Naive thymus-derived CD4-positive, alpha-beta T cell (primary cell): ENCODE measurements at places on chromosomes 13 and 19. TPM values are rescaled to one million over a fixed set of nuclear protein-coding genes. Genes with fewer than 3 reads are reported as not detected.
A peak's percentile ranks its signal among the peaks of the same experiment; 100 is the strongest.

GRCh38 chr19:1173159-1173844, 766 bp downstream of the SBNO2 start:
- no peaks in the 10 kb centered on the region for H3K36me3 ChIP-seq
- DNase-seq: no peak

DNA sequence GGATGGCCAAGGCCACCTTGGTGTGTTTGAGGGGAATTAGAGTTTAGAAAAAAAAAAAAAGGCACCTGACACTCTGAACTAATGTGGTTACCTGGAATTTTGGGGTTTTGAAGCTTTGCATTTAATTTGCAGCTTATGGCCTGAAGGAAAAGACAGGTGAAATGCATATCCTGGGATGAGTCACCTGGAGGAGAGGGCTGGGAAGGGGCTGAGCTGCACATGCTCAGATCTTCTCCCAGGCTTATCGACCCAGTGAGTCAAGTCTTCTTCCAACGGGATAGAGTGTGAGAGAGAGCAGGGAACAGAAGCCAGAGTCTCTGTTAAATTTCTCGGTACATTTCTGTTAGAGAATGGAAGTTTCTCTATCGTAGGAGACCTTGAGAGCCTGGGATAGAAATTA, 29.7 kb upstream of the ALOX5AP start:
- DNase-seq: no peak
- H3K36me3 ChIP-seq: no peaks in the 10 kb centered on the region
- no peak overlapping the region for H3K4me3 ChIP-seq
- no peak overlapping the region for H3K27ac ChIP-seq

DNA sequence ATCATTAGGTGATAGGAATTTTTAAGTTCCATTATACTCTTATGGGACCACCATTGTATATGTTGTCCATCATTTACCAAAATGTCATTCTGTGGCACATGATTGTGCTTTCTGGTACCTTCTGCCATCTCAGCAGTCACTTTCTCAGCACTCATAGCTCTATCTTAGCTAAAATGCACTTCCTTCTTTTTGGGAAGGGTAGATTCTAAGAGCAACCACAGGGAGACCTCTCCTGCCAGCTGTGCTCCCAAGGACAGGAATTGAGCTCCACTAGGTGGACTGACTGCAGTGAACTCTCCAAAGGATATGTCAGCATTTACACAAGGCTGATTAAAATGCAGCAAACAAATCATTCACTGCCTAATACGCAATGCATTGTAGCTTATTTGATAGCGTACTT, 91.8 kb upstream of the OBI1 start:
- no peaks in the 10 kb centered on the region for H3K36me3 ChIP-seq
- H3K27me3 ChIP-seq: no peaks in the 10 kb centered on the region
- no peak for DNase-seq
- no peak overlapping the region for H3K4me3 ChIP-seq

- H3K4me1 ChIP-seq: no peaks in the 10 kb centered on the region
- no peaks in the 10 kb centered on the region for H3K36me3 ChIP-seq
- DNase-seq: no peak
- H3K27ac ChIP-seq: no peak overlapping the region
- no peak overlapping the region for H3K4me3 ChIP-seq
These were observed 135.1 kb upstream of the FRY start for GRCh38 chr13:31896427-31896826.

DNA sequence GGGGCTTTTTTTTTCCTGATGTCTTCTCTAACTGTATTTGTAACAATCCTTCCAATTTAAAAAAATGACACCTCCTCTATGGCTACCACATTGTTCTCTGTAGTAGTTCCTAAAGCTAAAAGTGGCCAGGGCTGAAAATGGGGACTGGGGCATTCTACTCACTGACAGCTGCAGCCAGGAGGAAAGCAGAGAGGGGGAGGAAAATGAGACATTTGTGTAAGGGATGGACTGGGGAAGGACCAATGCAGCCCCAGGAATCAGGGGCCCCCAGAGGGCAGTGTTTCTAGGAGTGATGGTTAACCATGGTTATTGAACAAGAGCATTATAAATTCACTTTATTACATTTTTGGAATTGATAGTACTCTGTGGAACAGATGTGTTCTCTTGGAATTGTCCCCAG, 34.3 kb upstream of the C1QTNF9 start:
- no peaks in the 10 kb centered on the region for H3K27me3 ChIP-seq
- DNase-seq: no peak
- H3K4me1 ChIP-seq: peaks cover 79% of the 10 kb centered on the region

GRCh38 chr13:72556945-72557344, 170.5 kb downstream of the MZT1 start:
- H3K27ac ChIP-seq: no peak overlapping the region
- no peak for DNase-seq
- no peaks in the 10 kb centered on the region for H3K27me3 ChIP-seq
- no peaks in the 10 kb centered on the region for H3K4me1 ChIP-seq

GRCh38 chr19:32273483-32273882, 71.9 kb upstream of the ZNF507 start:
- no peak for DNase-seq
- no peaks in the 10 kb centered on the region for H3K36me3 ChIP-seq
- no peak overlapping the region for H3K27ac ChIP-seq
- no peak overlapping the region for H3K4me3 ChIP-seq

DNA sequence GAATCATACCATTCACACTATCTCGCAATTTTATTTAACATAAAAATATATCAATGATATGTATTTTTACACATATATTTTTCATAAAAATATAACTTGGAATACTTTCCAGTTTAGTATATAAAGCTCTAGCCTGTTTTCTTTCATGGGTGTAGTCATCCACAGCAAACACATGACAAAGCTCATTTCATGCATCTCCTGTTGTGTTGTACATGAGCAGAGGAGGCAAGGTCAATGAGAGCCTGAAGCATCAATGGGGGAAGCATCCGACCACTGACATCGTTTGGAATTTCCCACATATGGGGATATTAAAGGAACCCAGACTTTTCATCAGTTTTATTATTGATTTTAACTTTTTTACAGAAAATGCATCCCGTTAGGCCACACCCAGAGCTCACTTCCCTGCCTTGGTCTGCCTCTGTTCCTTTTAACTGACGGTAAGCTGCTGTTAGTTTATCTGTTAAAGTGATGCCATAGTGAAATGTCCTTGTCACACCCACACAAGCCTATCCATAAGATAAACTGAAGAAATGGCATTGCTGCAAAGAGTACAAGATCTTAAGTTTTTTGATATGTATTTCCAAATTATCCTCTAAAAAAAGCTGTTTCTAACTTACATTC, 44.0 kb downstream of the MIPEP start:
- H3K27me3 ChIP-seq: no peaks in the 10 kb centered on the region
- no peaks in the 10 kb centered on the region for H3K4me1 ChIP-seq
- H3K27ac ChIP-seq: no peak overlapping the region
- H3K4me3 ChIP-seq: no peak overlapping the region
- H3K36me3 ChIP-seq: no peaks in the 10 kb centered on the region

DNA sequence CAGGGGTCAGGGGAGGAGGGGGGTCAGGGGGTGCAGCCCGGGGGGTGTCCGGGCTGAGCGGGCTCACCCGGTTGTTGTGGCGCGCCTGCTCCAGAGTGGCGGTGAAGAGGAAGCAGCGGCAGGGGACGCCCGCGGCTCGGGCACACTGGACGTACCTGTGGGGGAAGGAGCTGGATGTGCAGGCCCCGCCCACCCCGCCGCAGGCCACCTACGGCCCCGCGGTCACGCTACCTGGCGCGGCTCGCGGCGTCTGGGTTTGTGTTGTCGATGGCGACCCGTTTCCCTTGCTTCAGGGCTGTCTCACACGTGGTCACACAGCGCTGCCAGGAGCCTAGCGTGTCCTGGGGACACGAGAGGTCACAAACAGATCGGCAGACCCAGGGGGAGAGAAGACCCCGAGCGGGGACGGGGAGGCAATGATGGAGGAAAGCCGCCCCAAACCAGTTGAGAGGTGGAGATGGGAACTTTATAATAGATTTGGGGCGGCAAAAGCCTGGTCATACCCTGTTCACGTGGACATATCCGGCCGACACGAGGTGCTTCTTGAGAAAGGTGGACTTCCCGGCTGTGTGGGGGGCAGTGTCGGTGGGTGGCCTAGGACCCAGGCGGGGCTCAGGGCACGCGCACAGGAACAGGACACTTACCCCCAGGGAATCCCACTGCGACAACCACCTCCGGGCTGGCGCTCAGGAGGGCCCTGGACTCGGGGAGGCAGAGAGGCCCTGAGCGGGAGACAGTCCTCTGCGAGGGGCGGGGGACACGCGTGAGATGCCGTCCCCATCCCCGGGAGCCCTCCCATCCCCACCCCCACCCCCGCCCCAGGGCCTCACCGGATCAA, 5.6 kb downstream of the PNKP start:
- no peak overlapping the region for H3K4me3 ChIP-seq
- peaks cover 11% of the 10 kb centered on the region for H3K4me1 ChIP-seq
- no peak overlapping the region for H3K27ac ChIP-seq
- H3K36me3 ChIP-seq: peaks cover 78% of the 10 kb centered on the region
- no peak for DNase-seq

GRCh38 chr19:12496480-12496879, 11.9 kb upstream of the ZNF709 start:
- DNase-seq: no peak
- H3K4me1 ChIP-seq: peaks cover 9% of the 10 kb centered on the region
- H3K27ac ChIP-seq: no peak overlapping the region
- no peaks in the 10 kb centered on the region for H3K36me3 ChIP-seq
- H3K4me3 ChIP-seq: no peak overlapping the region

DNA sequence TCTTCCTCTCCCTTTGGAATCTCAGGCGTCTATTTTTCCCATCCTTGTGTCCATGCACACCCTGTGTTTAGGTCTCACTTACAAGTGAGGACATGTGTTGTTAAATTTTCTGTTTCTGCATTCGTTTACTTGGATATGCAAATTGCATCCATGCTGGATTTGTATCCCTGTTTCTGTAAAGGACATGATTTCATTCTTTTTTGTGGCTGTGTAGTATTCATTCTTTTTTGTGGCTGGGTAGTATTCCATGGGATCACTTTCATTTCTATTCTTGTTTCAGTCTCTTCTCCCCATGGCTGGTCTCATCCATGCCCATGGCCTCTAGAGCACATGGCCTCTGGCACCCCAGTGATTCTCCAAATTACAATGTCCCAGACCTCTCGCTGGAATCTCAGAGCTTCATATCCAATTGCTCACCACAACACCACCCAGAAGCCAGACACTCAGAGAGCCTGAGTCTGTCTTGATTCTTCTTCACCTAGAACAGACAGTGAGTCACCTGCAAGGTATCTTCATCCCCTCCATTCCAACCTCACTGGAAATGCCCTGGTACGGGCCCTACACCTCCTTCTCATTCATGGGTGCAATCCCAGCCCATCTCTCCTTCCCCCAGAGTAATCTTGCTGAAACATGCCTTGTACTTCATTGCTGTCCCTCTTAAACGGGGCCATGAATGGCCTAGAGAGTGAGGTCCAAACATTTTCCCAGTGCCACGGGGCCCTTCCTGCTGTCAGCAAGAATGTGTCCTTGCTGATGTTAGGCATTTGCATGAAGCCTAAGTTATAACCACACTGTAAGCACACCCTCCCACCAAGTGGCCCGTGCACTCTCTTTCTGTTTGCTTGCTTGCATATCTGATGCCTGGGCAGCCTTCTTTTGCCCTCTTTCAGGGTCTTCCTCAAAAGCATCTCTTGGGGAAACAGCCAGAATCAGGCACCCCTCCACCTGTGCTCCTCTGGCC, 476.2 kb upstream of the TSHZ3 start:
- no peaks in the 10 kb centered on the region for H3K36me3 ChIP-seq
- no peak overlapping the region for H3K27ac ChIP-seq
- no peak for DNase-seq
- H3K4me1 ChIP-seq: no peaks in the 10 kb centered on the region
- H3K4me3 ChIP-seq: no peak overlapping the region

DNA sequence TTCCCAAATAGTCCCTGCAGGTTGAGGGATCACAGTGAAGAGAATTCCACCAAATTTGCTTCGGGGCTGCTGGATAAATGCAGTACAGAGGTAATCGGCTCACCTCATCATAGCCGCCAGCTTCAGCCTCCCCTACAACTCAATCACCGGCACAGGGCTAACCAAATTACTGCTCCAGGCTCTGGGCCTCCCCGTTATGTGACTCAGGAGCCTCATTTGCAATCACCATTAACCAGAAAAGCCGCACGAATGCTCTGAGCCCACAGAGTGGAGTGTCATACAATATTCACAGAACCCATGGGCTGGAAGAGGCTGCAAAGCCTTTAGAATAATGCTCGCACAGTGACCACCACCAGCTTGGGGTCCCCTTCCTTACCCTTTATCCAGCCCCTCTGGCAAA, 4.9 kb downstream of the SIAH3 start:
- DNase-seq: no peak
- H3K27me3 ChIP-seq: no peaks in the 10 kb centered on the region
- H3K4me3 ChIP-seq: peak overlapping the region; percentile 11
- H3K4me1 ChIP-seq: peaks cover 29% of the 10 kb centered on the region
- no peaks in the 10 kb centered on the region for H3K36me3 ChIP-seq

GRCh38 chr13:51416107-51416506, 36.7 kb downstream of the INTS6 start:
- no peak overlapping the region for H3K27ac ChIP-seq
- no peak overlapping the region for H3K4me3 ChIP-seq
- peaks cover 5% of the 10 kb centered on the region for H3K4me1 ChIP-seq

GRCh38 chr13:48316826-48317510, 13.4 kb downstream of the RB1 start:
- H3K4me3 ChIP-seq: no peak overlapping the region
- DNase-seq: no peak
- H3K27ac ChIP-seq: no peak overlapping the region
- no peaks in the 10 kb centered on the region for H3K36me3 ChIP-seq
- no peaks in the 10 kb centered on the region for H3K27me3 ChIP-seq

GRCh38 chr19:17004386-17004785, 22.2 kb downstream of the CPAMD8 start:
- no peaks in the 10 kb centered on the region for H3K36me3 ChIP-seq
- no peak overlapping the region for H3K4me3 ChIP-seq
- no peak for DNase-seq
- H3K4me1 ChIP-seq: peaks cover 21% of the 10 kb centered on the region
- H3K27me3 ChIP-seq: no peaks in the 10 kb centered on the region
- H3K27ac ChIP-seq: no peak overlapping the region

PABPC3 gene
- 0.27 and 0.28 TPM in 2 replicates for total RNA-seq

TNNI3 gene
- not detected in 2 replicates for total RNA-seq

SEMA6B gene
- total RNA-seq: 2.1 TPM

TINCR gene
- 0.53 and 0.70 TPM in 2 replicates for total RNA-seq

PINLYP gene
- 4.9 and 5.8 TPM in 2 replicates for total RNA-seq

DCLK1 gene
- total RNA-seq: not detected
